ENCODE measurements at places on chromosomes 12 and 14.
A peak's percentile ranks its signal among the peaks of the same experiment; 100 is the strongest.

GRCh38 chr12:19402211-19402610 lies 37.1 kb upstream of the AEBP2 start:
- no peak for DNase-seq

DNA sequence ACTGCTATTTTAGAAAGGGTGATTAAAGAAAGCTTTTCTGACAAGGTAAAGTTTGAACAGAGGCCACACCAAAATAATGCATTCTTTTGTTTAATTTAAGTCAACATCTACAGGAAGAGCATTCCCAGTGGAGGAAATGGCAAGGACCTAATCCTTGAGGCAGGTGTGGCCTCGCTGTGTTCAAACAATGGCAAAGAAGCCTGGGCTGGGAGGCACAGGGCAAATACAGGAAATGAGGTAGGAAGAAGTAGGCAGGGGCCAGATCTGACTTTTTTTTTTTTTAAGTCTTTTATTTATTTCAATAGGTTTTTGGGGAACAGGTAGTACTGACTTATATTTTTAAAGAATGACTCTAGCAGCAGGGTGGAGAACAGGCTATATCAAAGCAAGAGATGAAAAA lies 53.5 kb downstream of the ARMH4 start:
- no peak for DNase-seq

- no peak for DNase-seq
These were observed 94.3 kb downstream of the PELI2 start for GRCh38 chr14:56212521-56212920.

GRCh38 chr12:115364921-115365320 lies 680.9 kb upstream of the TBX3 start:
- no peak for DNase-seq

- no peak for DNase-seq
These were observed 90.2 kb upstream of the HECTD1 start for GRCh38 chr14:31297701-31298344.

GRCh38 chr12:95653771-95654546 lies 102.7 kb upstream of the USP44 start:
- DNase-seq = no peak

DNA sequence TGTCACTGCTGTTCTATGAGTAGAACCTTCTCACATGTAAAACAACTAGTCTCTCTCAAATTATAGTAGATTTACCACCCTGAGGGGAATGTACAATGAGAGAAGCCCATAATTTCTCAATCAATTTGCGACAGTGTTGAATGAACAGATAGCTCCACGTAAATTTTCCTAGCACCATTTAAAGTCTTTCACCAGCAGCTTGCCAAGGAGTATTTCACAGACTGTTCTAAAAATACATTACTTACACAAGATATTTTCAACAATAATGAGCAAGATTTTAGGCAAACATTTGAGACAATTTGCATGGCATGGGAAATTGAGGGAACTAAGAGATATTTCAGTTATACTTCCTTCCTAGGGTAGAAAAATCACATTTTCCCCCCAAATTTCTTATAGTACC lies 151.6 kb downstream of the KICS2 start:
- no peak for DNase-seq

- DNase-seq = no peak
These were observed 72.7 kb upstream of the FUT8 start for GRCh38 chr14:65339866-65340265.

DNA sequence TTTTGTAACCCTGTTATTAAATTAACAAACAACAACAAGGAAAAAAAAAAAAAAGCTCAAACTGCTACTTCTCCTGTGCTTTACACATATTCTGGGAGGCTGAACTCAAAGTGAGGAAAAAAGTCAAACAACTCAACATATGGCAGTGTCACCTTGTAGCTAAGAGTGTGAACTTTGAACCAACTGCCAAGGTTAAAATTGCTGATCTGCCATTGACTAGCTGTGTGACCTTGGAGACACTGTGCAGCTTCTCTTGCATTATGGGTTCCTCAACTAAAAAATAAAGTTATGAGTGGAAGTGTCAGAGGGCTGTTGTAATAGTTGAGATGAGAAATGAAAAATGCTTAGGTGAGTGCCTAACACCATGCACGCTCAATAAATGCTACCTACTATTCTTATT lies 34.2 kb downstream of the STXBP6 start:
- no peak for DNase-seq

GRCh38 chr12:55676707-55677106 lies 31.0 kb downstream of the ITGA7 start:
- DNase-seq = no peak

GRCh38 chr14:82094829-82095345 lies 561.2 kb upstream of the SEL1L start:
- no peak for DNase-seq

GRCh38 chr12:5488626-5488955 lies 56.7 kb downstream of the NTF3 start:
- DNase-seq = no peak

GRCh38 chr14:84131924-84132323 lies 1398.0 kb upstream of the FLRT2 start:
- DNase-seq = no peak

DNA sequence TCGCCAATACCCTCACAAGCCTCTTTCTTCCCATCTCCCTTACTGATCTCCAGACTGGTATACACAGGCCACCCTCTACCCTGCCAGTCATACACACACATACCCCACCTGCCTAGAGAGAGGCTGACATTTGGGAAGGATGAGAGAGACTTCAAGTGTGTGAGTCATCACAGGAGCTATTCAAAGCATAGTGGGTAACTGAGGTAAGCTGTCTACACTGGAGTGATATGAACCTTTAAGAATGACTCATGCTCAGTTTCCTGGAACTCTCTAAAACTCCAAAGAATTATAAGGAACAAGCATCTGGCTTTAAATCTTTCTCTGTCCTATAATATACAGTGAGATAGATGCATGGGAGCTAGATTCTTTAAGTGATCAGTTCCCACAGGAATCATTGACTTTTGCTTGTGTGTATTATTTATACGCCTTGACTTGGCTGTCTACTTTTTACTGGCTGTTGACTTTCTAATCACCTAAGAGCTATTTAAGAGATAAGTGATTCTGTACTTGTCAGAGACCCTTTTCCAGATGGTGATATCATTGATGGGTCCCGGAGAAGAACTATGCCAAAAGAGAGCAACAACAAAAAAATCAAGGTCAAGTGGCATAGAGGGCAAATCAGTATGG lies 5.8 kb downstream of the IGF1 start:
- DNase-seq = no peak

GRCh38 chr12:24977060-24977459 lies 28.2 kb upstream of the BCAT1 start:
- no peak for DNase-seq

- DNase-seq = no peak
These were observed 87.8 kb upstream of the EEA1 start for GRCh38 chr12:93016752-93017350.

DNA sequence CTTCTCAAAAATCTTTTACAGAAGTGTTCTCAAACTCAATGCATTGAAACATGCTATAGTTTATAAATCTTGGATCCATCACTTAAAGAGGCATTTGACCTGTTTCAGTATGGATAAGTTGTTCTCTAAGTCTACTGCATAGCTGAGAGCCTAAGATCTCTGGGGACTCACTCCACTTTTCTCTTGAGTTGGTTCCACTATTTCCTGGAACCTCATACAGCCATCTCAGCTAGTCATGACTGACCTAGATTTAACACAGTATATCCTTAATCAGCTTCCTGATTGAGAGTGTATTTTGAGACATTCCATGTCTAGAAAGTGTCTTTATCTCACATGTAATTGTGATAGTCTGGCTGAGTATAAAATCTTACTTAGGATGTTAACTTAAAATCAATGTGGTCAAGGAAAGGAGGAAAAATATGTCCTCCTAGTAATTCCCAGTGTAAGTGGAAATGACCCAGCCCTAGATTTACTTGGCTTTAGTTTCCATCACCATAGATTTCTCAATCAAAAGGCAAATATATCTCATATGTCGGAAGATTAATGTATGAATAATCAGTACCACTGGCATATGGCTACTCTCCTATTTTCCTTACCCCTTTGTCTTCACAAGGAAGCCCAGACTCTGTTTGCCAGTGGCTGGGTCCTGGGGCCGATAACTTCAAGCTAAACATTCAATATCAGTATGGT lies 61.9 kb downstream of the KICS2 start:
- DNase-seq = no peak

DNA sequence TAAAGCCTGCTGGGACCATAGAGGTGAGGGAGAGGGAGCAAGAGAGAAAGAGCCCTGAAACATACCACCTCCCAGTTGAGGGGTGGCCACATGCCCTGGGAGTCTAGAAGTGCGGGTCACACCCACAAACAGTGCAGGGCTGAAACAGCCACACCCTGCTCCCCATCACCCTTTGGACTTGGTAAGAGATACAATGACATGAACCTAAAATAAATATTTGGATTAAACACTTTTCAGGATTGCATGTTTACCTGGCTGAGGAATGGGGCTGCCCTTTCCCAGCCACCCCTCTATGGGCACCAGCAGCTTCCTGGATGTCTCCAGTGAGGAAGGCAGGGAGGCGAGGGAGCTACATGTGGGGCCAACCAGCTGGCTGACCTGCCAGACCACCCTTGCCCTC lies 39.0 kb upstream of the TC2N start:
- no peak for DNase-seq

GRCh38 chr12:51131745-51132521 lies 41.0 kb downstream of the TFCP2 start:
- DNase-seq = no peak

GRCh38 chr14:100325231-100325632 lies 2.1 kb downstream of the SLC25A47 start:
- no peak for DNase-seq

- DNase-seq = peak; percentile 59
These were observed 525.2 kb upstream of the CCDC196 start for GRCh38 chr14:65961004-65961403.

- DNase-seq = no peak
These were observed 7.9 kb downstream of the INF2 start for GRCh38 chr14:104697317-104697703.

DNA sequence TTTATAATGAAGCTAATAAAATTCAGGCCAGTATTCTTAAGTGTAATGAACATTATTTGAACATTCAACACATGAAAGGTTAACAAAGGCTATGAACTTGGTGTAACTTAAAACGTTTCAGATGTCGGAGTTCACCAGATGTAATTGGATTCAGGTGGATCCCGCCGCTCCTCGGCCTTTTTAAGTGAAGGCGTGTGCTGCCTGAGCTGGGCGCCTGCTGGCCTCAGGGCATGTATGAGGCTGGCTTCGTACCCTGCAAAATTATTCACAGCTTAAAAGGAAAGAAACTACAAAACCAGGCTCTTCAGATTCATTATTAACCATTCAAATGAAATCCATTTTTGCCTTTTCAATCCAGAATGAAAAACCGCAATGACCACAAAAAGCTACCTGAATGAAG lies 69.9 kb downstream of the WIF1 start:
- no peak for DNase-seq

GRCh38 chr12:11807458-11807857 lies 158.0 kb downstream of the ETV6 start:
- no peak for DNase-seq

- DNase-seq = peak; percentile 36
These were observed 165.8 kb downstream of the MON2 start for GRCh38 chr12:62632411-62632918.

- DNase-seq = no peak
These were observed 60.4 kb upstream of the FAR2 start for GRCh38 chr12:29088611-29089219.

DNA sequence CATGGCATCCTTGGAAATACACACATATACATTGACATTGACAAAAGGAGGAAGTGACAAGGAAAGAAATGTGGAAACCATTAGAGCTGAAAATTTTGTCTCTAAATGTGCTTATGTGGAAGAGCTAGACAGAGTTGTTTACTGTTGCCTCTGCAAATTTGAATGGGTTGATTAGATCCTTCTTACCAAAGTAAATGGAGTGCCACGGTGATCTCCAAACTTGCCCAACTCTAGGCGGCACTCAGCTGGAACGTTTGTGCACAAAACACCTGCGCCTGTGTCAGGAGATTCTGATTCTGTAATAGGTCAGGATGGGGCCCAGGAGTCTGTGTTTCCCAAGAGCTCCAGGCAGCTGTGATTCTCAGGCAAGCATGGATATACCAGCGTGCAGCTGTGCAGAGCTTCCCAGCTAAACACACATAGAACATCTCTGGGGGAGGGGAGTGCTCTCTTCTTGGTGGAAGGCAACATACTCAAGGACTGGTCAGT lies 77.8 kb upstream of the BDKRB2 start:
- DNase-seq = no peak

- DNase-seq = peak; percentile 78
These were observed 4.5 kb upstream of the SETD1B start for GRCh38 chr12:121799156-121799841.
